ENCODE measurements at places on chromosomes 6 and 20. TPM values are rescaled to one million over a fixed set of nuclear protein-coding genes. Genes with fewer than 3 reads are reported as not detected.

ALDH8A1 gene
- 0.90 TPM for total RNA-seq

- H3K27me3 ChIP-seq, result no peaks in the 10 kb centered on the region
- H3K36me3 ChIP-seq, result no peaks in the 10 kb centered on the region
- no peak for DNase-seq
- no peak overlapping the region for H3K27ac ChIP-seq
- no peak overlapping the region for H3K4me3 ChIP-seq
These were observed 27.1 kb downstream of the RIPOR3 start for GRCh38 chr20:50664254-50664653.

- H3K27ac ChIP-seq, result no peak overlapping the region
- H3K36me3 ChIP-seq, result no peaks in the 10 kb centered on the region
- no peak overlapping the region for H3K4me3 ChIP-seq
- no peaks in the 10 kb centered on the region for H3K27me3 ChIP-seq
- no peaks in the 10 kb centered on the region for H3K4me1 ChIP-seq
These were observed 109.5 kb upstream of the CD93 start for GRCh38 chr20:23195636-23196035.

DNA sequence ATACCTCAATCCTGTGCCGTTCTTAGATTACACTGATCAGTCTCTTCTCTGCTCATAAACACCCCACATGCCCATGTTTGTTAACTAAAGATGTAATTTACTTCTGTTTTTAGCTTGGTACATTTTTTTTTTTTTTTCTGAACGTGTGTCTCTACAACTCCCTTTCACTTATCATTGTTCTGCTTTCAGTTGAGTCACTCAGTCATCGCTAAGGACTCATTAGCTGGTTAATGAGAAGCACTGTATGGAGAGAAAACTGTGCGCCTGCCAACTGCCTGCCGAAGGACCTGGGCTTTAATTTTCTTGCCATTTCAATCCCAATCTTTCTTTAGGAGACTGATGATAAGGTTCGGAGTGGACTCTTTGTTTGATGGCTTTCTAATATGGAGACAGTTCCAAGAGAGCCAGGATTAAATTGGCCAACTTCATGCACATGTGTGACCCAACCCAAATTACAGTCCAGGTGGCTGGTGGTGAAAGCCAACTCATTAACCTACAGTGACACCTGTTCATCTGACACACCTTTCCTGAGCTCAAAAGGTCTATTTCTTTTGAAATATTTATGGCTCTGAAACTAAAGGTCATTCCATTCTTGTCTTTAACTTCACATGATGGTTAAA is 334.1 kb downstream of the BCKDHB start:
- H3K36me3 ChIP-seq, result no peaks in the 10 kb centered on the region
- H3K4me3 ChIP-seq, result no peak overlapping the region
- H3K27ac ChIP-seq, result no peak overlapping the region
- H3K4me1 ChIP-seq, result peaks cover 9% of the 10 kb centered on the region
- no peaks in the 10 kb centered on the region for H3K27me3 ChIP-seq

- H3K36me3 ChIP-seq, result no peaks in the 10 kb centered on the region
- H3K27ac ChIP-seq, result peak overlapping the region; percentile 42
- peaks cover 7% of the 10 kb centered on the region for H3K4me1 ChIP-seq
- DNase-seq, result no peak
- peak overlapping the region; percentile 71 for H3K4me3 ChIP-seq
- no peaks in the 10 kb centered on the region for H3K27me3 ChIP-seq
These were observed 23.5 kb upstream of the MAP3K7 start for GRCh38 chr6:90610301-90610750.

- H3K36me3 ChIP-seq, result no peaks in the 10 kb centered on the region
- H3K4me3 ChIP-seq, result no peak overlapping the region
- H3K27me3 ChIP-seq, result no peaks in the 10 kb centered on the region
These were observed 11.4 kb upstream of the RAMACL start for GRCh38 chr6:166597711-166598440.

- no peak overlapping the region for H3K4me3 ChIP-seq
- H3K36me3 ChIP-seq, result peaks cover 49% of the 10 kb centered on the region
- no peaks in the 10 kb centered on the region for H3K27me3 ChIP-seq
- no peak for DNase-seq
- H3K4me1 ChIP-seq, result no peaks in the 10 kb centered on the region
These were observed 39.7 kb downstream of the PREP start for GRCh38 chr6:105363100-105363754.

GRCh38 chr6:139490482-139490881 is 116.0 kb upstream of the CITED2 start:
- H3K27me3 ChIP-seq, result no peaks in the 10 kb centered on the region
- no peaks in the 10 kb centered on the region for H3K4me1 ChIP-seq
- no peak for DNase-seq
- H3K27ac ChIP-seq, result no peak overlapping the region
- H3K36me3 ChIP-seq, result no peaks in the 10 kb centered on the region

- H3K4me1 ChIP-seq, result no peaks in the 10 kb centered on the region
- no peak overlapping the region for H3K27ac ChIP-seq
- H3K27me3 ChIP-seq, result no peaks in the 10 kb centered on the region
These were observed 359.2 kb downstream of the RIMS1 start for GRCh38 chr6:72245565-72245964.
